ENCODE measurements at places on chromosomes 13 and 19.

DNA sequence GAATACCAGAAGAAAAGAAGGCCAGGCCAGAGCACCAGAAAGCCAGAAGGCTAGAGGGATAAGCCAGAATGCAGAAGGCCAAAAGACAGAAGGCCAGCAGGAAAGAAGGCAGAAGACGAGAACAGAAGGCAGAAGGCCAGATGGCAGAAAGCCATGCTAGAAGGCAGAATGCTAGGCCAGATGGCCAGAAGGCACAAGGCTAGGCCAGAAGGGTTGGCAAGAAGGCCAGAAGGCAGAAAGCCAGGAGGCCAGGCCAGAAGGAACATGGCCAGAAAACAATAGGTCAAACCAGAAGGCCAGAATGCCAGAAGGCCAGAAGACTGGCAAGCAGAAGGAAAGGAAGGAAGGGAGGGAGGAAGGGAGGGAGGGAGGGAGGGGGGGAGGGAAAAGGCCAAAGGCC, 188.8 kb downstream of the TUBA3C start:
- ATAC-seq, result no peak

- no peak for ATAC-seq
Measured at GRCh38 chr13:92491839-92492238, 734.8 kb upstream of the GPC6 start.

GRCh38 chr19:4109626-4109945, 14.3 kb downstream of the MAP2K2 start:
- no peak for ATAC-seq

GRCh38 chr13:110323172-110323891, 16.2 kb downstream of the COL4A2 start:
- no peak for ATAC-seq

DNA sequence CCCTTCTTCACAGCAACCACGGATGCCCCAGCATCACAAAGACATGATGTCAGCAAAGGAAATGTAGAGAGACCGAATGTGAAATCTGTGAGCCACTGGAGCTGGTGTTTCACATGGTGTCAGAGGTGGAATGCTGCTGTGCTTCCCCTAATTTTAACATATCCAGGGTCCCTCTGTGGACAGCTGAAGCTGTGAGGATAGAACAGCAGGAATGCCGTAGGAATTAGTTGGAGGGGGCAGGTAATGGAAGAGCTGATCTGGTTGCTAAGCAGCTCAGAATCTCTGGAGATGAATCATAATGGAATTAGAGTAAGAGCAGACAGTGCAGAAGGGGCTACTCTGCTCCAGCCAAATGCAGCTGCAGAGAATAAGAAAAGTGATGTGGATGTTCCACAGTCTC, 68.9 kb upstream of the ZNF835 start:
- ATAC-seq, result no peak

GRCh38 chr13:35349052-35349451, 127.4 kb downstream of the MAB21L1 start:
- ATAC-seq, result no peak

DNA sequence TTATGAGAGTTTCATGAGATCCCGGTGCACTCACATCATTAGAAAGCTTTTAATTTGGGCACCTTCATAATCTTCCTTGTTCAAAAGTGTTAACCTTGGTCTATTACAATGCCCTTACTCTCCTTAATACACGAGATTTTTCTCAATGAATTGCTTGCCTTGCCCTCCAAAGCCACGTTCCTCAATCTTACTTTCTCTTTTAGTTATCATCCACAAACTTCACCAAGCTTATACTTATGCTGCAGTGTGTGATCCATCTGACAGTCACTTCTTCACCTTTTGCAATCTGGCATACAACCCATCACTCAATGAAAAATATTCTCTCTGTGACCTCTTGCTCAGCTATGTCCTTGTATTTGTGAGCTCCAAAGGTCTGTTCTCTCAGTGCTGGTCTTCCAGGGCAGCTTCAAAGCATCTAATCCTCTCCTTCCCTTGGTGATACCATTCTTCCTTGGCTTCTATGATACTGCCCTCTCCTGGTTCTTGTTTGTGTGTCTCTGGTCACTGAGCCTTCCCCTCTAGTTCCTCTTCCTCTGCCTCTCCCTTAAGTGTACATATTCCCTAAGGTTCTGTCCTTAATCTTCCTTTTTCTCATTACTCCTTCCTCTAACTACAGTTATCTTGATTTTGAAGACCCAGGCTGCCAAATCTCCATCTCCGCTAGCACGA, 202.2 kb upstream of the STARD13 start:
- peak; percentile 74 for ATAC-seq

DNA sequence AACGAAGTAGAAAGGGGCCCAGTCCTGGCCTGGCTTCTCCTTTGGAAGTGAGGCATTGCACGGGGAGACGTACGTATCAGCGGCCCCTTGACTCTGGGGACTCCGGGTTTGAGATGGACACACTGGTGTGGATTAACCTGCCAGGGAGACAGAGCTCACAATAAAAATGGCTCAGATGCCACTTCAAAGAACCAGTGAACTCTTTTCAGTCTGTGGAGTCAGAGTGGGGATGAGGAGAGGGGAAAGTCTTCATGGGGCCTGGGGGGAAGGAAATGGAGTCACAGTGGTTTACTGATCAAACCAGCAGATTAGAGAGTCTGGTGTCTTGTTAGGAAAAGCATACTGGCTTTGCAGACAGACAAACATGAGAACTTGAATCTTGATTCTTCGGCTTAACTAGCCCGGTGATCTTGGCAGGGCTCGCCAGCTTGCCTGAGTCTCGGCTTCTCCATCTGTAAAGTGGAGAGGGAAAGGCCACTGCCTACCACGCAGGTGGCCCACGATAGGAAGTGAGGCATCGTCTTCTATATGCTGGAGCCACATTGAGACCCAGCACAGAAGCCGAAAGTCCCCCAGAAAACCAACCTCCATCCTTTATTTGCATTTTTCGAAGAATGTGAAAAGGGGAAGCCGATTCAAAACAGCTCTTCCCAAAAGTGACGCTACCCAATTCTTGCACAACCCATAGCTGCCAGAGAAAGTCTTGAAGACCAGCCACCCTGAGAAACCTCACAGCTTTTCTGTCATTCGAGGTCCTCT, at the start of gene FFAR1:
Gene FFAR1, plus strand, starts transcription at position 732 of the 759 bp plus-strand sequence. CDS start 3,650 bp downstream, outside the sequence.
- no peak for ATAC-seq

DNA sequence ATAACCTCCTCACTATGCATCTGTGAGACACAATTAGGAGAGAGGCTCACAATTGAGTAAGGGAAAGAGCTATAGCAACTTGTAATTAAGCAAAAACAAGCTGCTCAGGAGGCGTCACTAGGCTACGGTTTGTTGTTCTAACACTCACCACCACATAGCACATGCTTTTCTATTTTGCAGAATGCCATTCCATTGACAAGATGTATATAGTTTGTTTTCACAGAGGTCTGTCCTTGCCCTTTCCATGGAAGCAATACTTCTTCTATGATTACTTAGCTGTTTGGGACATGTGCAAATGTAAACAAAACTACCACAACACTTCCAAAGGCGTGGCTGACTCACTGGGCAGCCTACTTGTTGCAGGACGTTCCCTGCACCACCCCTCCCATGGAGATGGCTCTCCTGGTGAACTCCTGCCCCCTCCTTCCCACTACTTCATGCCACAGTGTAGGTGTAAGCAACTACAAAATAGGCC, 33.9 kb upstream of the FAM216B start:
- ATAC-seq, result no peak

DNA sequence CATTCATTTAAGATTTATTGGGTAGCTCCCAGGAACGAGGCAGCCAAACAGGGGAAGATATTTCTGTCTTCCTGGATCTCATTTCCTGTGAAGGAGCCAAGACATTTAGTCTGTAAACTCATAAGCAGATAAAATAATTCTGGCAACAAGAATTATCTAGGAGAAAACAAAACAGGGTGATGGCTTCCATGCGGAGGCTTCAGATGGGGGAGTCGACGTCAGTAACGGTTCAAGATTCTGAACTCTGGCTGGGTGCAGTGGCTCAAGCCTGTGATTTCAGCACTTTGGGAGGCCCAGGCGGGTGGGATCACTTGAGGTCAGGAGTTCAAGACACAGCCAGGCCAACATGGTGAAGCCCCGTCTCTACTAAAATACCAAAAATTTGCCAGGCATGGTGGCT, 1.3 kb downstream of the GNA15 start:
- no peak for ATAC-seq

- ATAC-seq, result peak; percentile 81
Measured at GRCh38 chr19:11496391-11497163, 9.1 kb downstream of the ZNF653 start.

- no peak for ATAC-seq
Measured at GRCh38 chr13:75294110-75294509, 187.9 kb downstream of the TBC1D4 start.

DNA sequence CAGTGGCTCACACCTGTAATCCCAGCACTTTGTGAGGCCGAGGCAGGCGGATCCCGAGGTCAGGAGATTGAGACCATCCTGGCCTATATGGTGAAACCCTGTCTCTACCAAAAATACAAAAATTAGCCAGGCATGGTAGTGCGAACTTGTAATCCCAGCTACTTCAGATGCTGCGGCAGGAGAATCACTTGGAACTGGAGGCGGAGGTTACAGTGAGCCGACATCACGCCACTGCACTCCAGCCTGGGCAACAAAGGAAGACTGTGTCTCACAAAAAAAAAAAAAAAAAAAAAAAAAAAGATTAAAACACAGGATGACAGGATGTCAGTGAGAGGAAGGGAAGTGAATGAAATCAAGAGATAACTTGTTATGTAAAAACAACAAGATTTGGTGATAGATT, 1158.5 kb downstream of the PCDH9 start:
- no peak for ATAC-seq

DNA sequence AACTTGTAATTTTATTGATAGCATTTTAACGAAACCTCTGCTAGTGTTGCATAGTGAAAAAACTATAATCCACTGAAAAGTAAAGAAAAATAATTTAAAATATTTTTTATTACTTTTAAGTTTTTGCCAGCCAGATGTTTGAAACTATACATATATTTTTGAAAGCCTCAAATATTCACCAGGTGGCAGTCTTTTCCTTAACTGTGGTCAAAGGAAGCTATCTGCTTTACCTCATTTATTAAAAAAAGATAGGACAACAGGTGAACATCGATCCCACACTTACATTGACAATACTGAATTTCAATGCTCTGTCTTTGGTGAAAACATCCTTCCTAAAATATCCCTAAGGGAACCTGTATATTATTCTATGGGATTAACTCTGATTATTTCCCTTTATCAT, 100.5 kb downstream of the TRPC4 start:
- ATAC-seq, result no peak

DNA sequence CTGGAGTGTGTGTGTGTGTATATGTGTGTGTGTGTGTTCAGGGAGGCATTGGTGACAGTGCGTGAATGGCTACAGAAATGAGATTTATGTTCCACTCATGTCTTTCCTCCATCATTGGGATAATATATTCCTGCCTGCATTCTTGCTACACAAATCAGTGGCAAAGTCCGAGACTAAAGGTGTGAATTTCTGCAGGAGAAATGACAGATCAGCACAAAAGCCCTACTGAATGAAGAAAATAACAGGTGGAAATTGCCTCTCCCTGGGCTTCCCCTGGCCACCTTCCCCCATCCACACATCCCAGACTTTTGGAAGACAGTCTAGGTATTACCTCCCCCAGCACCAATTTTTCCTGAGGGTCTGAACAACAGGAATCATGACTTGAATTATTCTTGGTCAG, 10.1 kb downstream of the SIGLEC6 start:
- no peak for ATAC-seq

- ATAC-seq, result no peak
Measured at GRCh38 chr13:83825676-83826075, 56.6 kb downstream of the SLITRK1 start.

DNA sequence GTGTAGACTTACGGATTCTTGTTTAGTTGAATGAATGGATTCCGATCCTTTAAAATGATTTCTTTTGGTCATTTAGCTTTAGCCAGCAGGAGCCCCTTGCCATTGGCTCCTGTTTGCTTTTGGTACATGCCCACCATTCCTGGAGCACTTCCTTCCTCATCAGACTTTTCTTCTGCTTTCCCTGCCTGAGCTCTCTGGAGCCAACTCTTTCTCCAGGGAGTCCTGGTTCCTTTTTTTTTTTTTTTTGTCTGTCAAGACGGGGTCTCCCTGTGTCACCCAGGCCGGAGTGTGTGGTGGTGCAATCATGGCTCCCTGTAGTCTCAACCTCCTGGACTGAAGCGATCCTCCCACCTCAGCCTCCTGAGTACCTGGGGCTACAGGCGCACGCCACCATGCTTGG, 37.8 kb downstream of the SMARCA4 start:
- no peak for ATAC-seq

GRCh38 chr19:13906521-13906904, 512 bp downstream of the CC2D1A start:
- peak; percentile 8 for ATAC-seq

DNA sequence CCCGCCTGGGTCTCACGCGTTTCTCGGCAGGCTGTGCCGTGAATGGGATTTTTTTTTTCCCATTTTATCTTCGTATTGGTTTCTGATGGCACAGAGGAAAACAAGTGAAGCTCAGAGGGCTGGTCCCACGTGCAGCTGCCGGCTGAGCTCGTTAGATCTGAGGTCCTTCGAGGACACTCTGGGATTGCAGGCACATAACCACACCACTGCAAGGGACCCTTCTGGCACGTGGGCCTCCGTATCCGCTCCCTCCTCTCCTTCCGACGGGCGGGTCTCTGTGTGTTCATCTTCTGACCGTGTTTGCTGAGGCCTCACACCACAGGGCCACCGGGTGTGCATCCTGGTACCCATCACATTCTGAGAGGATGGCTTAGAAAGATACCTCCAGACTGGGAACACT, 16.6 kb downstream of the CFD start:
- ATAC-seq, result no peak

DNA sequence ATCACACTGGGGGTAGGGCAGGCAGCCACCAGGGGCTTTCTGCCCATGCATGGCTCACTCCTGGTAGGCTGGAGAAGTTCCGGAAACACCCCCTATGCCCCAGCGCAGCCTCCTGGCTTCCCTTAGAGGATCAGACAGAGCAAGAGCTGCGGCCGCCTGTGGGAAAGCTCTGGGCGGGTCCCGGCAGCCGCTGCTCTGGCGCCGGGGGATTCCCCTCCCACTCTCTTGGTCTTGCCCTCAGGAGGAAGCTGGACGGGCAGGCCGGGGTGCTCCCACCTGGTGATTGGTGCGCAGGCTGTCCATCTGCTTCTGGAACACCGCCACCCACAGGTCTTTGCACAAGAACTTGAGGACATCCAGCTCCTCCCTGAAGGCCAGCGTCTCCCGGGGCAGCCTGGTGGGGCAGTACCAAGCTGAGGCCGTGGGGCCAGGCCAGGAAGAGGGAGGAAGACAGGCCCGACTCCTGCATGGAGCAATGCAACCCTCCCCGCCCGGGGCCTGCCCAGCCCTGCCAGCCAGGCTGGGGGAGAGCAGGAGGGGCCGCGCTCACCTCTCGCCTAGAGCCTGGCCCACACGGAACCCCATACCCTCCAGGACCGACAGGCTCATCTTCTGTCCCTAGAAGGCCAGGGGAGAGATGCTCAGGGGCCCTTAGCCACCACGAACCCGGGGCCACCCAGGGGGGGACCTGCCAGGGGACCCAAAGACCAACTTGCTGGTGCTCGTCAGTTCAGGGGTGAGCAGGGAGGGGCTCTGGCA, 4.0 kb upstream of the NKPD1 start:
- peak; percentile 36 for ATAC-seq

DNA sequence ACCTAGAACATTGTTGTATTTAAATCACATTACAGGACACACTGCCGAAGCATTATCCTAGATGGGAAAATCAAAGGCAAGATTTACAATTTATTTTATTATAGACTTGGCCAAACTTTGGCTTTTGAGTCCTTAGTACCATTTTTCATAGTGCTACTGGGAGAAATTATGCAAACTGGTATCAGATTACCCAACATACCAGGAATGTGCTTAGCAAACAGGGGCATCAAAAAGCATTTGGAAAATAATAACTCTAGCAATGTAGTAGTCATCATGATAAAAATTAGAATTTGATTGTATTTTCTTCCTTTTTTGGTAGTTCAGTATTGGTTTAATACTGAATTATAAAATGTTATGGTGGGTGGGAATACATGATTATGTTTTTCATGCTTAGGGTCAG, 34.0 kb downstream of the GPC6 start:
- no peak for ATAC-seq

Data from gastroesophageal sphincter (tissue), 4 donors.